ENCODE measurements at places on chromosomes 6 and 20.

DNA sequence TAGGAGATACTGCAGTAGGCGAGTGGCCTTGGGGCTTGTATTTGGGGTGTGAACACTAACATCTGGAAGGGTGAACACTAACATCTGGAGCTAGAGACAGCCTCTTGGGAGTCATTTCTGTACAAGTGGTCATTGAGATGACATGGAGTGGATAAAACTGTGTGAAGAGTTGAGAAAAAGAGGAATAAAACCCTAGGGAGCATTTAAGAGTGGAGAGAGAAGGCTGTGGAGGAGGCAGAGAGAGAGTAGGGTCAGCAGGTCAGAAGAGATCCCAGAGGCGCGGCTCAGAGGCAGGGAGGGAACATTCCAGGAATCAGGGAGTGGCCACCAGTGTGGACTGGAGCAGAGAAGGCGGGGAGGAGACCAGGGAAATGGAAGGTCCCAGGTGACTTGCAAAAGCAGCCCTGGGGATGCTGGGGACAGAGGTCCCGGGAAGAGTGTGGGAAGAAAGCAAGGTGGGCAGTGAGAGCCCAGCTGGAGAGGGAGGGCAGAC is 202.0 kb upstream of the RNF24 start:
- no peak for DNase-seq

GRCh38 chr20:46291401-46291800 is 16.9 kb downstream of the CDH22 start:
- no peak for DNase-seq

DNA sequence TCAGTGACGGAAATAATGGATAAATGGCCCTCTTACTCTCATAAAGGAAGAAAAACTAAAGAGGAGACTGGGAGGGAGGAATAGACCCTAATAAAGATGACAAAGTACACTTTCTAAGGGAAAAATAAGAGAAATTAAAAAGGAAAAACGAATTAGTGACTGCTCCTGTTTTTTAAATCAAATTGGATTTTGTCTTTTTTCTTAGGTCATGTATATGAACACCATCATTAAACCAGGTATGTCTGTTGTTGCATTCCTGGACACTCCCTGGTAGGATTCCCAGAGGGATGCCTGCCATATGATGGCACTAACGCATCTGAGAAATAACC is 59.4 kb upstream of the BTN3A2 start:
- no peak for DNase-seq

GRCh38 chr6:137811916-137812553 is 55.0 kb upstream of the TNFAIP3 start:
- DNase-seq: no peak

DNA sequence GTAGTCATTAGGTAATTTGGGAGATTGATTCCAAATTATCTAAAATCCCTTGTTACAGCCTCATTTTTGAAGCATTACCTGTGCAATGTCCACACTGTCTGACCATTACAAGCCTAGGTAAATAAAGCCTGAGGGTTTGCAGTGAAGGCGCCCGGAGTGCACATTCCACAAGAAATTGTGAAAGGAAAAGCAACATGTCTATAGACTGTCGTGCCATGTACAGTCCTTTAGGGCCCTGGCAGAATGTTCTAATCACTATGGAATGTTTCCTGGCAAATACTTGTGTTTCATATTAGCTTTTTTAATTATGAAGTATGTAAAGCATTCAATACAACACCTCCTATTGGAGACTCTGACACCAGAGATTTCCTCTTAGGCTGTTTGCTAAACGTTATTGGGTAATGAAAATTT is 28.9 kb downstream of the PREP start:
- no peak for DNase-seq

DNA sequence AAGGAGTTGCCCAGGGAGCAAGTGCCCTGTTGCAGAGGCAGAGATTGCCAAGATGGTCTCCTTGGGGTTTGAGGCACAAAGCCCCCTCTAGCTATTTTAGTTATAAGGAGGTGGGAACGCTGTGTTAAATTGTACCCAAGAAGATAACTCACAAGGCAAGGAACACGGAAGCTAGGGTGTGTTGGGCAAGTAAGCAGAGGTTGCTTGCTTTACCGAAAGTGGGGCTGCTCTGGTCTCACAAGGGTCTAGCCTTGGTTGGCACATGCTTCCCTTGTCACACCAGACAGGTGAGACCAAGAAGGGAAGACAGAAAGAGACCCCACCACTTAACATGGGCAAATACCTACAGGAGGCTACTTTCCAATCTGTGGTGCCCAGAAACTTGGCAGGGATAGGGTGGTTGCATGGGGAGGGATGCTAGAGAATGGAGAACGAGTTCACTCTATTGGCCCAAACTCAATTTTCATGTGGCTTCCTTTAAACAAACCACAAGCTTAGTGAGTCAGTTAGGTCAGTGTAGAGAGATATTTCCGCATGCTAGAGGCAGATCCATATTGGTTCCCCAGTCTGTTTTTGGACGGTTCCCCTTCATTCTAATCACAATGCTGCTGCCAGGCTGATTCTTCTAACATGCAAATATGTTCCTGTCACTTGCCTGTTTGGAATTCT is 42.4 kb downstream of the PLAGL1 start:
- DNase-seq: no peak

- no peak for DNase-seq
Observed at GRCh38 chr6:26105842-26106241, 18.6 kb downstream of the HFE start.

Measured in midbrain (tissue), 1 donor.